ENCODE measurements at places on chromosomes 2 and 18.

DNA sequence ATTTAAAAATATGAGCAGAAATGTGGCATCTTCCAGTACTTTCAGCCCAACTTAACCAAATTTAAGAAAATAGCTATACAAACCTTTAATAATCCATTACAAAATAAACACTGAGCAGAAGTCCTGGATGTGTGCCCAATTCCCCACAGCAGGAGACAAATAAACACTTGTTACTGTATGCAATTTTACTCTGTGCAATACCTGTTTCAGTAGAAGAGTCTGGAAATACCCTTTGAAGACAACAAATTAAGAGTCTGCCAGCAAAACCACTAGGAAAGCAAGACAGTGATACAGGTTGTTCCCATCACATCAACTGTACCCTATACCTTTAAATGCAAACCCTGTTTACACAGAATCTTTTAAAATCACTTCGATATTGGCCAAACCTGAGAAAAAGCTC, 41.4 kb upstream of the RNU4ATAC start:
- no peak for DNase-seq

DNA sequence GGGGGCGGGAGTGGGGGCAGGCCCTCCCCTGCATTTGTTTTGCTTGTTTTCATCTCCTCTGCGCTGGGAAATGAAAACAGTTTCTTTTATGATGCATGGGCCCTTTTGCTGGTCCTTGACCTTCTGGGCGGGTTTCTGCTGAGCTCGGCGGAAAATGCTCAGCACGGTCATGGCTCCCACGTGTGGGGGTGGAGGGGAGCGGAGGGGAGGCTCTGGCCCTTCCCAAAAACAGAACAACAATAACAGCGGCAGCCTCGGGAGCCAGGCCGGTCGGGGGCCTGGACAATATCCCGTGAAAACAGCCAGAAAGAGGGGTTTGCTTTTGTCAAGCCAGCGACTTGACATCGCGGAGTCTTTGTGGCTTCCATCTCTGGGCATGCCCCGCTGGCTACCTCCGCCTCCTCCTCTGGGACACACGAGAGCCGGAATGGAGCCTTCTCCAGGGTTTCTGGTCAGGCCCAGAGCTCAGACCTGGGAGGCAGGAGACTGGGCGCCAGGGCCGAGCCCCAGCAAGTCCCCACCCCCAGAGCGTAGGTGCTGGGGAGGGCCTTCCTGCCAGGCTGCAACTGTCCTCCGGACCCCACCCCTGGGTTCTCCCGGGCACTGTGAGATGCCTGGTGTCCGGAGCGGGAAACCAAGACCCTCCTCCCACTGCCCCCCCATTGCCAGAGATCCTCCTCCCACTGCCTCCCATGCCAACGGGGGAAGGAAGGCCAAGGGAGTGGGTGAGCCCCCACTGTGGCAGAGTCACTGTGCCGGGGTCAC, 35.9 kb upstream of the SNED1 start:
- DNase-seq = no peak

DNA sequence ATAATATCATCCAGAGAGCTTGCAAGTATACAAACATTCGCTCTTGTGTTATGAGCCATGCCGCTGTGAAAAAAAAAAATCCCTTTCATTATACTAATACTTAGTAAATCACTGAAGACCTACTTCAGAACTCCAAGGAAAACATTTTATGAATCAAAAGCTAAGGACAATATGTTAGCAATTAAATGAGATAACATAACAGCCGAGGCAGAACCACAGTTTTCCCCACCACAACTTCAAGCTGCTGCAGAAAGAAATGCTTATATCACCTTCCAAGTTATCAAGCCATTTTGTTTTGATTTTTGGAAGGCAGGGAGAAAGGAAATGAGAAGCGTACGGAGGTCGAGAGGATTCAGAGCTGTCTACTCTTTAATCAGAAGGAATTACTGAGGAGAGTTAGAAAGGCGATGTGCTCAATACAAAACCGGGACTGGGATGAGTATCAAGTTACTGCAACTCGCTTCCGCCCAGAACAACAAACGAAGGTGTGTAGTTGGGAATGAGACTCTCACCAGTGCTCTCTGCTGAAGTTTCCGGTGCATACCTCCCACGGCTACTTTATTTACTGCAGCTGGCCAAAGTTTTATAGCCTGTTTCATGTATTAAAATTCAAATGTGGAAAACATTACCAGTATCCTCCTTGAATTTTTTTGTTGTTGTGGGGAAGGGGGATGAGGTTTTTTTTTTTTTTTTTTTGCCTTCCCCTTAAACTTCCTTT, 292.2 kb upstream of the CCDC68 start:
- no peak for DNase-seq

- no peak for DNase-seq
These were observed 17.5 kb upstream of the SALL3 start for GRCh38 chr18:78962098-78962497.

DNA sequence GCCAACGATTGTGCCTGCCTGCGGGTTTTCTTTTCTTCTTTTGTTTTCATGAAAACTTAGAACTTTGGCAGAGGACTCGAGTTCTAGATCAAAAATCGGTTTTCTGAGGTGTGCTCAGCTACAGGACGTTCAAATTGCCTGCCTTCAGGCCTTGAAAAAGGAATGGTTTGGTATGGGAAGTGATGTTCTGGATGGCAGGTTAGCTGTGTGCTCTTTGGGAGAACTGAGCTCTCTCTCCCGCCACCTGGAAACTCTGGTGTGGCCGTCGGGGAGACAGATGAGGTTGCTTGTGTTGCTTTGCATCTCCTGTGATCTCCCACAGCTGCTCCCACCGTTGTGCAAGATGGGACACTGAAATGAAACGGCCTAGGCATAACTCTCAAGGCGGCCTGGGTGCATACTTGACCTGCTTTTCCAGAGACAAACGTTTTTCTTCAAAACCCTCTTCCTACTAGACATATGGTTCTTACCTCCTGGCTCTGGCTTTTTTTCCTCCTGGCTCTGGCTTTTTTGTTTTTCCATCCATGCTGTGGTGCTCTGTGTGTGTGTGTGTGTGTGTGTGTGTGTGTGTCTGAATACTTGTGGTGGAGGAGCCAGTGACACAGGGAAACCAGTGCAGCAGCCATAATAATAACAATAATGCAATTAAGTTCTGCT, 2.0 kb downstream of the FMNL2 start:
- DNase-seq = no peak

DNA sequence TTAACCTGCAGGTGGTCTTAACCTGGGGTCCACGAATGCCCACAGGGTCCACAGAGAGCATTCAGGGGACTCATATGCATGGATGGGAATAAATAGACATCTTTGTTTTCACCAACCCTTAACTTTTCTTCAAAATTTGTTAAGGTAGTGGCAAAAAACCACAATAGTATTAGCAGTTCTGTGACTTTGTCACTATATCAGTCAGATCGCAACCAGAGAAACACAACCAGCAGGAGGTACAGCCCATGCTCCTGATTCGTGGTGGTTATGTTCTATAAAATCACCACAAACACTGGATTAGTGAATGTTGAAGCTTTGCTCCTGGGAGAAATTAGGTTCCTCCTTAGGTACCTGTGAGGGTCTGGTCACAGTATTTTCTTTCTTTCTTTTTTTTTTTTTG, 31.6 kb downstream of the B3GNT7 start:
- DNase-seq = no peak

DNA sequence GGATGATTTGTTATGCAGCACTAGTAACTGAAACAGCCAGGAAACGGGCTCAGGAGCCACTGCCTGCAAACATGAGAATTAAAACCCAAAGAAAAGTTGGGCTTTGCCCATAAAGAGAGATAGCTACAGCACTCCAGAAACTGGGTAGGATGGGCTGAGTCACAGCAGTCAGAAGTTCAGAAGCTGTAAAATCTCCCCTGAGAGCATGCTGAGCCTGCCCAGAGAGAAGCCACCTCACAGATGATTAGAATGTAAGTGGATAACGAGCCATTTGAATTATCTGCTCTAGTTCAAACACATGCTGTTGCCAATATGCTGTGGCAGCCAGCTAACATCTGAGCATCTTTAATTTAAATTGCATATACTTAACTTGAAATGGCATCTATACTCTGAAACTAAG, 388.1 kb upstream of the ACVR2A start:
- no peak for DNase-seq

GRCh38 chr2:145288650-145289496, 769.0 kb upstream of the ZEB2 start:
- DNase-seq = no peak

DNA sequence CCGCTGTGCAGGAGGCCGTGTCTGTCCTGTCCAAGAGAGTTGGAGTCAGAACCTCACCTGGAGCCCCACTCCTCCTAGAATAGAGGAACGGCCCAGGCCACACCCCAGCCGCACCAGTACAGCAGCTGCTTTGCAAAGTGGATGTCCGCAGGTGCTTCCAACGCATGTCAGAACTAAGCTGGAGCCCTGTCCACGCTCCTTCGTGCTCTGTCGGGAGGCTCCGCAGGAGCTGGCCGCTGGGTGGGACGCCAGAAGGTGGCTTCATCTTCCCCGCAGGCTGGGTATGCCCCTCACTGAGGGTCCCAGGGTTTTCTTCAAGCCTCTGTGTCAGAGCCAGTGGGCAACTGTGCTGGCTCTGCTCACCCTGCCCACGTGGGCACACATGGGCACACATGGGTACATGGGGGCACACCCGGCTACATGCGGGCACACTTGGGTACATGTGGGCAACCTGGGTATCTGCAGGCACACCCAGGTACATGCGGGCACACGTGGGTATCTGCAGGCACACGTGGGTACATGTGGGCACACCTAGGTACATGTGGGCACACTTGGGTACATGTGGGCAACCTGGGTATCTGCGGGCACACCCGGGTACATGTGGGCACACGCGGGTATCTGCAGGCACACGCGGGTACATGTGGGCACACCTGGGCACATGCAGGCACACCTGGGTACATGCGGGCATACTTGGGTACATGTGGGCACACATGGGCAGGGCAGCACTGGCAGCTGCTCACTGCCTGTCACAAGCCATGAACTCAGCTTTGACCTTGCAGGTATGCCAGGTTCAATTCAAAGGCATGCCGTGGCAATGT, 67.1 kb upstream of the CTDP1 start:
- DNase-seq = no peak

- DNase-seq = no peak
These were observed 87.3 kb downstream of the HNRNPLL start for GRCh38 chr2:38515155-38516074.

DNA sequence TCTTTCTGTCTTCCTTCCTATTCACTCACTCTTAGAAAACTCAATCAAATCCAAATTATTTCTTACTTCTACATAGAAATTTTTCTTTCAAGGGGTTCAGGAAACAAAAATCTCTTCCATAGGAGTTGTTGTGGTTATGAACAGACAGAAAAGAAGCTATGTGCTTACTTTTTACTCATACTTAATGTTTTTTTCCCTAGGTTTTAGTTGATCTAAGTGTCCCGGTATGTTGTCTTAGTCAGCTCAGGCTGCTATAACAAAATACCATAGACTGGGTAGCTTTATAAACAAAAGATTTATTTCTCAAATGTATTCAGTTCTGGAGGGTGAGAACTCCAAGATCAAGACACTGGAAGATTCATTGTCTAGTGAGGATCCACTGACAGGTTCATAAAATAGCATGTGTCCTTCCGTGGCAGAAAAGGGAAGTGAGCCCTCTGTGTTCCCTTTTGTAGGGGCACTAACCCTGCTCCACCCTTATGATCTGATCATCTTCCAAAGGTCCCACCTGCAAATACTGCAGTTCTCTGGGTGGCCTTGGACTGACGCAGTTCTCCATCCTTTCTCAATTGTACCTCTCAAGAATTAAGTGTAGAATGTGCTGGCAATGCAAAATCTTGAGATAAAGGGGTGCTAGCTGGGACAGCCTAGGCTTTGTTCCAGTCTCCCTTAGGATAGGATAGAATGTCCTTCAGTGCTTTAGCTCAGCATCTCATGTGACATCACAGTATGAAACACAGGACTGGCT, 14.4 kb upstream of the VRK2 start:
- DNase-seq = no peak

- no peak for DNase-seq
These were observed 19.5 kb upstream of the FAHD2A start for GRCh38 chr2:95382686-95383634.

DNA sequence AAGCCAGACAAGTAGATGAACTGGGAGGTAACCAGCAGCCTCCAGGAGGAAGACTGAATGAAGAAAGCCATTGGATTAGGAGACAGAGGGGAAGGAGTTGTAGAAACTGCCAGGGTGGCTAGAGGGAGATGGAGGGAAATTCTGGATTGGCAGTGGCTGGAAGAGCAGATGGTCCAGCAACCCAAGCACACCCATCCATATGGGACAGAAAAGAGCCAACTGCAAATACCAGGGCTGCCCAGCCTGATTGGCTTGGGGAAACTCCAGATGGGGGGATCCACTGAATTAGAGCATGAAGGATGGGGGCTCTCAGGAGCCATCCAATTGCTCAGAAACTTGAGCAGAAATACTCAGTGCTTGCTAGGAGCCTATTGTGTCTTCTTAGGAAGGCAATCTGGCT, 173.5 kb upstream of the EPB41L3 start:
- DNase-seq = no peak

DNA sequence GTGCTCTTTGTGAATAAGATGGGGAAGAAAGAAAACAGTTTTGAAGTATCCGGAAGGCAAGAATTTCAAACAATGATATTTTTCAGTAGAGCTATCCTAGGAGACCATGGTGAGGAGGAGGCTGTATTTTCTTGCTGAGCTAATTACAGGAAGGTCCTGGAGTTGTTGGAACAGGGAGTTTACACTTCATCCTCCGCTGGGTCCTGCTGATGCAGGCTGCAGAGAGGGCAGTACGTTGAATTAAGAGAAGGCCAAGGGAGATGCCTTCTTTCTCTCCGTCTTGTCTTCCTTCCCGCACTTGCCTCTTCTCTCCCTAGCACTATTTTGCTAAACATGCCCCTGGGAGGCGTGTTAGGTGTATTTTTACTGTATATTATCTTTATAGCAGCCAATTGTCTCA, 60.0 kb upstream of the EDAR start:
- no peak for DNase-seq

DNA sequence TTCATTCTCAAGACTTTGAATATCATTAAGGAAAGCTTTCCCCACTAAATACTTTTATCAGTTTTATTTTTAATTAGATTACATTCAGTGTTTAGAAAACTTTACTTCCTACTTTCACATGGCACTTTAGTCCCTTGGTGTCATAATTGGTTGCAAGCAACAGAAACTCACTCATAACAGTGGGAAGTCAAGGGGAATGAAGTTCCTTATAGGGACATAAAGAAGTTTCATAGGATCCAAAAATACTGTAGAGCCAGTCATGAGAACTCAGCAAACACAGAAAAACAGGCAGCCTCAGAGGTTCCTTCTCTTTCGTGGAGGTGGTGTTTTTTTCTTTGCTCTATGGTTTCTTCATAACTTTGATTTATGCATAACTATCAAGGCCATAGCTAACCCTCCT, 809.0 kb downstream of the BCL11A start:
- DNase-seq = no peak

Measured in Jurkat, Clone E6-1 (cell line).